ENCODE measurements at places on chromosomes 2 and 18.
A peak's percentile ranks its signal among the peaks of the same experiment; 100 is the strongest.

DNA sequence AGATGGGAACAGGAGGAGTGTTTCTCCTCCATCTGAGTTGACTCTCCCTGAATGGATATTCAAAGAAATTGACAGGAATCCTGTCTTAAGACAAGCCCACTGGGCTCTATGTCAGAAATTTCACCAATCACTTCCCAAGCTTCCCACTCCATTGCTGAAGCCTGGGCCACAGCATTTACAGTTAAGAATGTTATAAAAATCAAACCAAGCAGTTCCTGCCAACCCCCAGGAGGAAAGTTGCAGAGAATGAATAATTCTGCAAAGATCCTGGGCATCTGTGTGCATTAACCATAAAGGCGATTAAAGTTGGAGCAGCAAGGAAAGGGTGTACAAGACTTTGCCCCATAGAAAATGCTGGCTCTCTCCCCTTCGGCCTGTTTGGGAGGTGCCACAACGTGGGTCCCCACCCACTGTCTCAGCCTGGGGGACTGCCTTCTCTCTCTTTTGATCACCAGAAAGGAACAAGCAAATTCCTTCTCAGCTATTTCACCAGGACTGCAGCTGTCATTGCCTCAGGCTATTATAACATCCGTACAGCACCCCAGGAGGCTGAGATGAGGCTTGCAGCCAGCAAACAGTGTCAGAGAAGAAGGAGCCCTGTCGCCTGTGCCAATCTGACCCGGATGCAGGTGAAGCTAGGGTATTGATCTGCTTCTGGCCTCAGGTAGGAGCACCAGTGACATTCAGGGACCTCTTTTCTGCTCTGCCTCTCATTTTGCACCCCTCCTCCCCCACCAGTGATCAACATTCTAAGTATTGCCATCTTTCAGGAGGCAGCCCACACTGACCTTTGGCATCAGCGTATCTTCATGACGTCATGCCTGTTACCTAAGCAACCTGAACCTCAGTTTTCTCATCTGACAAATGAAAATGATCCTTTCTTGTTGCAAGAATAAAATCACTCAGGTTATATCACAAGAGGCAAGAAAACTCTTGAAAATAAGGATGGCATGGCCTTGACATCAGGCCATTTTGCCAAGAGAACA, 219.0 kb downstream of the SH3BP4 start:
- no peak for DNase-seq

- DNase-seq, result no peak
Observed at GRCh38 chr2:231926761-231927565, 767 bp upstream of the NPPC start.

DNA sequence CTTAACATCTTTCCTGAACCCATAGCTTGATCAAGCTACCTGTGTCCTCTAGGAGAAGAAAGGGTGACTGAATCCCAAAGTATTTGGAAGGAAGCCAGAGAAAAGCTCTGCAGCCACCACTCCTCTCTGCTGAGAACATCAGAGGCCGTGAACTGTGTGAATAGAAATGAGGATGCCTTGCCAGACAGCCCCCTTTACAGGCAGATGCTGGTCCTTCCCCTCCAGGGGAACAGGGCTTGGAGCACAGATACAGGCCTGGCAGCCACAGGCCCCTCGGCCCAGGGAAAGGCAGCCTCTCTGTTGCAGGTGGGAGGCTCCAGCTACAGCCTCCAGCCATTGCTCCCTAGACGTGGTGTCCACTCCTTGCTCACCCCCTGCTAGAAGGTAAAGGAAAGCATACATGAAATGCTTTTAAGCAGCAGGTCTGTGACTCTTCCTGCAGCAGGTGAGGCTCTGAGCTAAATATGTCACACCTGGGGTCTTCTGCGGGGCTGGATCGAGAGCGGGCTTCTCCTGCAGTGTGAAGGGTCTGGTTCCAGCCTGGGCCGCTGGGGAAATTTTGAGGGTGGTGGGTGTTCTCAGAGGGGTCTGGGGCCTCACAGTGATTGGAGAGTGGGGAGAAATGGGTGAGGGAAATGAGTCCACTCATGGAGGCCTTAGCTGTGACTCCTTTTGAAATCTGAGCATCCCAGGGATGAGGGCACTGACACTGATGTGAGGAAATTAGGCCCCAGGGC, 234.0 kb downstream of the KLHL29 start:
- no peak for DNase-seq

GRCh38 chr2:177501186-177501585, 108.6 kb downstream of the AGPS start:
- peak; percentile 2 for DNase-seq

DNA sequence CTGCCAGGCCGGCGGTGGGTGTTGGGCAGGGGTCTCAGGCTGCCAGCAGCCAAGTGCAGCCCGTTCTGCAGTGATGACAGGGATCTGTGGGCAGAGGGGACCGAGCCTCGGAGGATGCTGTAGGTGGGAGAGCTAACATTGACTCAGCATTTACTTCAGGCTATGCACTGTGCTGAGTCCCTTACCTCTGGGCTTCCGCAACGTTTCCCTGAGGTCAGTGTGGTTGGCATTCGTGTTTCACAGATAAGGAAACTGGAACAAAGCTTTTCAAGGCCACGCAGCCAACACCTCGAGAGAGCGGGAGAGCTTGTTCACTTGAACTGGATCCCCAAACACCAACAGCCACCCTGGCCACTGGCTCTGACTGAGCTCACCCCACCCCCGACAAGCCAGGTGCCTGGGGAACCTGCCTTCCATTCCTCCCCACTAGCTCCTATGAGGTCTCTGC, 839 bp upstream of the GPR148 start:
- DNase-seq, result peak; percentile 41

GRCh38 chr2:215615803-215616174, 179.9 kb upstream of the FN1 start:
- DNase-seq, result no peak

DNA sequence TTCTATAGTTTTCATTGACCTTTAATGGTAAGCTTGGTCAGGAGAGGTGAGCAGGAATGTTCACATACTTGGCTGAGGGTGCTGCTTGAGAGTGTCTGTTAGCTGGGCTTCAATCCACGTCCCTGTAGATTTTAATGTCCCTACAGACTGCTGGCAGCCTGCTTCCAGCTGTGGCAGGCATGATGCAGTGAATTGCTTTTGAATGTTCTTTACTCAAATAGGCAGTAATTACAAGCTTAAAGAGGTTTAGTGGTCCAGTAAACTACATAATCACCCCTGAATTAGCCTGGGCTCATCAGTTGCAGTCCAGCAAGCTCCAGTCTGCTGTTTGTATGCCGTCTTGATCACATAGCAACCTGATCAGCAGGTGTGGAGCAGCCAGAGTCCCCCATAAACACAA, 102.1 kb downstream of the MEIS1 start:
- DNase-seq, result no peak

Data from CD4-positive, alpha-beta T cell treated with Interleukin-2 at 100 ng/mL for 4 hours (primary cell).